ENCODE measurements at places on chromosomes 7 and 10.

DNA sequence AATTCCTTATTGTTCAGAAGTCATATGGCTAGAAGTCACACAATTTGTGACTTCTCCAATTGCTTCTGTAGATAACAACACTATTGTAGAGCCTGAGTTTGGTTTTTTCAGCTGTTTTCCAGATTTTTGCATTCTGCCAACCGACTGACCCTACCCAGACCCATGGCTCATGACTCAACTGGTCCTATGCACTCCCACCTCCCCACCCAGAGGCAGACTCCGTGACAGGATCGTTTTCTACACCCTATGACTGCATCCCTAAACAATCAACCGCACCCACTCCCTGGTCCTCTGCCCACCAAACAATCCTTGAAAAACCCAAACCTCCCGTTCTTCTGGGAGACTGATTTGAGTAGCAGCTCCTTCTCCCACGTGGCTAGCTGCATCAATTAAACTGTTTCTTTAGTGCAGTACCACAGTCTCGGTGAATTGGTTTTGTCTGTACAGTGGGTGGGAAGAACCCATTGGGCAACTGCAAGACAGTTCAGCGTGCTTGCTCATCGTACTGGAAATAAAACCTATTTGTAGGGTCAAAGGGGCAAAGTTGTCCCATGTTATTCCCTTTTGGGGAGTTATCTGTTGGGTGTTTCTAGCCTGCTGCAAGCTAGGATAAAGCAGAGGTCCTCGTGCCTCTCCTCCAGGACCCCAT is 150.3 kb upstream of the FAM20C start:
- DNase-seq = no peak

- no peak for DNase-seq
Measured at GRCh38 chr7:360454-361100, 70.6 kb downstream of the FOXL3 start.

GRCh38 chr10:11448545-11449244 is 162.8 kb downstream of the USP6NL start:
- DNase-seq = no peak

GRCh38 chr7:69796416-69796815 is 198.1 kb downstream of the AUTS2 start:
- DNase-seq = no peak

GRCh38 chr10:124708246-124708779 is 35.9 kb downstream of the FAM53B start:
- DNase-seq = no peak

- DNase-seq = no peak
Measured at GRCh38 chr7:25906760-25907159, 245.2 kb upstream of the NFE2L3 start.

- no peak for DNase-seq
Measured at GRCh38 chr10:3159152-3159551, 13.4 kb downstream of the PITRM1 start.

GRCh38 chr10:110503528-110504110 is 5.9 kb downstream of the DUSP5 start:
- peak; percentile 70 for DNase-seq

GRCh38 chr7:42869131-42870020 is 42.5 kb downstream of the C7orf25 start:
- DNase-seq = no peak

- no peak for DNase-seq
Measured at GRCh38 chr7:77553123-77553522, 16.0 kb downstream of the PTPN12 start.

- DNase-seq = peak; percentile 7
Measured at GRCh38 chr7:93551063-93551895, 23.2 kb downstream of the CALCR start.

DNA sequence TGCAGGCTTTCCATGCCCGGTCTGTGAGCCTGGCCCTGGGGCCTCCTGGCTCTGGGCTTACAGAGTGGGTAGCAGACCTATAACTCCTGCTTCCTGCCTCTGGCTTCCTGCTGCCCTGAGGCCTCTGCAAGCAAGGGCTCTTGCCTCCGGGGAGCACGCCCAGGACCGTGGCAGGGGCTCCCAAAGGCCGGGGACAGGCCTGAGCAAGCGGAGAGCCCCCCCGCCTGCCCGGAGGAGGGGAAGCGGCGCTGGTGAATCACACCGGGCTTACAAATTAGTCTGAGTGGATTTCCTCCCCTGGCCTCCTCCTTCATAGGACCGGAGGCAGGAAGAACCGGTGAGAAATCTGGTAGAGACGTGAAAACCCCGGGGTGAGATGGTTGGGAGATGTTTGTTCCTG is 1.5 kb upstream of the MYL10 start:
- DNase-seq = no peak

- DNase-seq = no peak
Measured at GRCh38 chr10:6167456-6167855, 35.3 kb upstream of the PFKFB3 start.

DNA sequence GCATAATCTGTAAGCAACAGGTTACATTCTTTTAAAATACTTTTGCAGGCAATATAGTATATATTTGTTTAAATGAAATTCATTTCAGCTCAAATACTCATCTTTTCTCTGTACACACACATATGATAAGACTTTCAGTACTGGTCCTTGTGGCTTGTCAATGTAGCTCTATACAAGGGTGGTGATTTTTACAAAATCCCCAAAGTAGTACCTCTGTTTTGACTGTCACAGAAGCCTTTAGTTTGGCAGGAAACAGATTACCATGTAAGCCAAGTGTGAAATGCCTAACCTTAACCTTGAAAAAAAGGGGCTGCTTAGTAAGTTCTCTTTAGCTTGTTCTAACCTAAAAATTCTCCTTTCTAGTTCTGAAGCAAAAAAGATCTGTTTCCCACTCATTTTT is 87.9 kb downstream of the KCND2 start:
- no peak for DNase-seq

- peak; percentile 43 for DNase-seq
Measured at GRCh38 chr10:35387768-35388167, 51.5 kb downstream of the CCNY start.

DNA sequence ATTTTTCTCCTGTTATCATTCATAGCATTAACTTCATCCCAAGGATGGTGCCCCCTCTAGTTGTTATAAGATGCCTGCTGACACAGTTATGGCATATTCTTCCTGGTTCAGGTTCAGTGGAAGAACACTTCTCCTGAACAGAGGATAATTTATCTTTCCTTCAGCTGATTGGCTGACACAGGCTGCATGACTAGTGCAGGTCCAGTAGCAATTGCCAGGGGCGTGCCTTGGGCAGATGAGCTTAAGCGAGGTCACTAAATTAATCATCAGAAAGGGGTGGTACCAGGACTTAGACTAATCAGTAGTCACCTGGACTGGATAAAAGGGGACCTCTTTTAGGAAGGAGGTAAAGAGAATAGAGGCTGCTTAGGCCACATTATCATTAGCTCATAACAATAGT is 42.3 kb downstream of the BZW2 start:
- no peak for DNase-seq

DNA sequence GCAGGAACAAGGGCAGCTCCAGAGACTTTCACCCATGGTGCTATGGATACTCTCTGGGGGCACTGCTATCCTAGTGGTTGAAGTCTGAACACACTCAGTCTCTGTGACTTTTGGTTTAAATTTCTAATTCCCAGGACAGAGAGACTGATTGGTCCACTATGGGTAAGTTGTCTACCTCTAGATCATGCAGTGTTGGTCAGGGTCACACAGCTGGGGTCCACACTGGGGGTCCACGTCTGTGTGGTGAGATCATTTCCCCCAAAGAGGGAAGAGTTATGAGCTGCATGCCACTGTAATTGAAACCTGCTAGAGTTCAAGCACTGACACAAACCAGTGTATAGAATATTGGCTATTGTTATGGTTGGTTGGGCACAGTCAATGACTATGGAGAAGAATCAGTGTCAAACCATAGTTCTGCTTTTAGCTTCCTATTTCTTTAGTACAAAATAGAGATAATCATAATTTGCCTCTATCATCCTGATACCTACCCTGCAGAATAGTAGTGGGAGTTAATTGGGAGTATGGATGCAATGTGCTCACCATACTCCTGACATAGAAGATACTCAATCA is 101.6 kb downstream of the PRTFDC1 start:
- no peak for DNase-seq

DNA sequence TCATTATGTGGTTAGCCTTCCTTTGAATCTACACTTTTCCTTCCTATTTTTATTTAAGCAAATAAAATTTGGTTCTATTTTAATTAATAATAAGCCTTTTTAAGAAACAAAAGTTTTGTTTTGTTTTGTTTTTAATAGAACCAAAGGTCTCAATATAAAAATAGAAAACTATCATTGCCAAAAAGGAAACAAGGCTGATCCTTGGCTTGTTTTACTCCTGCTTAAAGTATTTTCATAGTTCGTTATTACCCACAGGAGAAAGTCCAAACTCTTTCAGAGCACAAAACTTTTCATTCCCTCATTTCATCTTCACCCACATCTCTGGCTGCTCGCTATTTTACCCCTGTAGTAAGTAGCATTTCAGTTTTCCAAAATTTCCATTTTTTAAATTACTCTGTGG is 374.8 kb downstream of the SEMA3D start:
- DNase-seq = no peak

- DNase-seq = no peak
Measured at GRCh38 chr7:137354396-137354795, 10.9 kb upstream of the PTN start.
